ENCODE measurements at places on chromosomes 2 and 18.

DNA sequence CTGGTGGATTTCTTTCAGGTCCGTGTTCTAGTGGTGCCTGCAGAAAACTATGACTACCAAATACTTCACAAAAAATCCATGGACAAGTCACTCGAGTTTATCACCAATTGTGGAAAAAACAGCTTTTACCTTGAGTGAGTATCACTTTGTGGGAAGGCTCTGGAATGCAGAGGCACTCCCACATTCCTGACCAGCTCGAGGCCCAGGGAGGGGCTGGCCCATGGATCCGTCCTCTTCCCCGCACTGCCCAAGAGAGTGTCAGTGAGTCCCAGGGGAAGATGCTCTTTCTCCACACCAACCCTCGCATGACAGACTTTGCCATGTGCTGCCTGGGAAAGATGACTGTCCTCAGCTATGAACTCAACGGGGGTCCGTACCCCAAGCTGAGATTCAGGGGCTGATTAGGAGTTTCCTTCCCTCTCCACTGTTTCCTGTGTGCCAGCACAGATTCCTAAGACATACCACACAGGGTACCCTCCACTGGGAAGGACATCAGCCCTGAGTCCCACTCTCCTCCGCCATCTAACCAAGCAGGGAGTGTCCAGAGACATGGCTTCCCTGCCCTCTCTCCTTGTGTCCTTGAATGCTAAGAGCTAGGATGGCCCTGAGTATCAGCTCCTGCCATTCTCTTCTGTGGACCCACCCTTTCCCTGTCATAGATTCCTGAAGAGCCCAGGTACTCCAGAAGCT lies 155.9 kb downstream of the LAMA3 start:
- DNase-seq, result no peak

- DNase-seq, result no peak
Measured at GRCh38 chr18:34871435-34871834, 161.3 kb downstream of the DTNA start.

DNA sequence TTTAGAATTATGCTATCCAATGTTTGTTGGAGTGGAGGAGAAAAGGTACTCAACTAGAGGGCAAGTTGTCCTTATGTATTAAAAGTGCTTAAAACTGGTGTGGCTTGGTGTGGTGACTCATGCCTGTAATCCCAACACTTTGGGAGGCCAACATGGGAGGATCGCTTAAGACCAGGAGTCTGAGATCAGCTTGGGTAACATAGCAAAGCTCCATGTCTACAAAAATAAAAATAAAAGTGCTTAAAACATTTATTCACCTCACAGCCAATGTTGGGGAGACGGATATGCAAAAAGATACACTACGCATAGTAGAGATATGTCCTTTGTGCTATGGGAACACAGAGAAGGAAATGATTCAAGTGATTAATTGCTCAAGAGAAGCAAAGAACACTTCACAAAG lies 19.3 kb upstream of the TNFAIP6 start:
- no peak for DNase-seq

DNA sequence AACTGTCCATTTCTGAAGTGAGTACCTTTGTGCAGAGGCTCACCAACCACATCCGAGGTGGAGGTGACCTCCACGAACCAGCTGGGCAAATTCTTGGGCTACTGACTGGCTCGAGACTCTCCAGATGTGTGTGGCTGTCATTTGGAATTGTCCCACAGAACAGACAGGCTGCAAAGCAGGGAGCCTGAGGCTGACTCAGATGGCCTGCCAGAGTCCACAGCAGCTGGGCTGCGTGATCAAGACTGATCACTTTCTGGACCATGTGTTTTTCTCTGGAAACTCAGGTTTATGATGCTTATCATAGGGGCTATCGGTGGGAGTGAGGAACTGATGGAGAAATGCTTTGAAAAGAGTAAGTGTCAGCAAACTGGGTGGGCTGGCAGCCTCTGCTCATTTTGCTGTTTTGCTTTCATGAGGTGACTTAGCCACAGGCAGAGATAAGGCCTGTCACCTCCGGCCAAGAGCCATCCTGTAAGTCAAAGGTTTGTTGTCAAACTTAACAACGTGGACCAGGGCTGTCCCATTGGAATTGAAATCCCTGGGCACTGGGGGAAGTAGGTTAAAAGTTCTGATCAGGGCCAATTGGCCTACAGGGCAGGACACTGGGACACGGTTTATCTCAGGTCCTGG lies 120.4 kb downstream of the LIPG start:
- no peak for DNase-seq

DNA sequence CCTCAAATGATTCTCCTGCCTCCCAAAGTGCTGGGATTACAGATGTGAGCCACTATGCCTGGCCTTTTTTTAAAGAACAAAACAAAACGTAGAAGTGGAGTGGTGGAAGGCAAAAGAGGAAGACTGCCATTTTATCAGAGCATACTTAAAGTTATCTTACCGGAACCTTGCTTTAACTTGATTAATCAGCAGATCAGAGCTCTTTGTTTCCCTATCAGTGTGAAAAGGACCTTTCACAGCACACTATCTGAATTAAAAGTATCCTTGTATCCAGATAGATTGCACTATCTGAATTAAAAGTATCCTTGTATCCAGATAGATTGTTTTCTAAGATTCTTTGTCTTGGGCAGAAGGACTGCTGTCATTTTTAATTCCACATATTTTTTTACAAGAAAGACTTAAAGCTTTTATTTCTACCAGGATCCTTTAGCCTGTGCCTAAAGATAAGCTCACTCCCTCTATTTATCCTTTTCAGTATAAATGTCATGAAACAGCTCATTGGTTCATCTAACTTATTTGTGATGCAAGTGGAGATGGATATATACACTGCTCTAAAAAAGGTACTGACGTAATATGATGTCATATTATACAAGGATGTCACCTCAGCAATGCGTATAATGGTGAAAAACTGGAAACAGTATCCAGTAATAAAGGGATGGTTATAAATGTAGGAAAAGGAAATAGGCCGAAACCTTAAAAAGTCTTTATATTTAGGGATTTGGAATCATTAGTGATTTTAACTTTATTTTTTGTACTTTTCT lies 17.8 kb downstream of the GMCL1 start:
- DNase-seq, result no peak

DNA sequence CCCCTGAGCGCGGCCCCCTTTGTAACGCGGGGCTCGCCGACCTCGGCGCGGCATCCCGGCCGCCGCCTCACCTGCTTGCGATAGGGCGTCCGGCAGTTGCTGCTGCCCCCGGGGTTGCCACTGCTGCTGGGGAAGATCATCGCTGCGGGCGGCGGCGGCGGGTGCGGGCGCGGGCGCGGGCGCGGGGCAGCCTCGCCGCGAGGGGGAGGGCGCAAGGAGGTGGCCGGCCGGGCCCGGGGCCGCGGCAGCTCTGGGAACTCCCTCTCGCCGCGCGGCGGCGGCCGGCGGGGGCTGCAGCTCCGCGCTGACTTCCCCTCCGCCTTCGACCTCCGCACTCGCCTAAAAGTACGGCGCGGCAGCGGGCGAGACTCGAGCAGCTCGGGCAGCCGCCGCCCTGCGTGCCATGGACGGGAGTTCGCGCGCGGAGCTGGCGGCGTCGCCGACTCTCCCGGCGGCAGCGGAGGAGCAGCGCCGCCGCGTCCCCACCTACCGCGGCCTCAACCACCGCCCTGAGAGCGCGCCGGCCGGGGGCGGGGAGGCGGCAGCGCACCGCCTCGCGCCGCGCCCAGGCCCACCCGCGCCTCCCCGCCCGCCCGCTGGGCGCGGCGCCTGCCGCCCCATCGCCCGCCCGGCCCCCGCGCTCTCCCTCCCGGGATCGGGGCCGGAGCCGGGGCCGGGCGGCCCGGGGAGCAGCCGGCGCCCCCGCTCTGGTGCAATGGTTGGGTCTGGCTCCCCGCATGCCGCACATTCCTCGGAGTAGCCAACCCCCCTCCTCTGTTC lies 86.0 kb downstream of the RBMS1 start:
- DNase-seq, result peak; percentile 66

GRCh38 chr18:55003695-55004094 lies 44.4 kb upstream of the CCDC68 start:
- DNase-seq, result no peak

DNA sequence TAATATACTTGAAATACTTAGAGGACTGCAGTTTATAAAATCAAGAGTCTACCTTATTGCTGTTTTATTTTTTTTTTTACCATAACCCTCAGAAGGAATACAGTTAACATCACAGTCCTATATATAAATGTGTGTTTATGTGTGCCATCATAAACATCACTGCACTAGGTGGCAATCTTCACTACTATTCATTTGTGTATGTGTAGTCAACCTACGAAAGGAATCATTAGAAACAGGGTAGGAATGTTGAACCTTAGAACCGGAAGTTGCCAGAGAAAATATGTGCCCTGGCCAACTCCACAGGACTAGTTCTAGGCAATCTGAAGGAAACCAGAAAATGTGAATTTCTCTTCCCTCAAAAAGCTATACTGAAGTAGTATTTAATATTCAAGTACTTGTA lies 3.4 kb downstream of the GEN1 start:
- no peak for DNase-seq

DNA sequence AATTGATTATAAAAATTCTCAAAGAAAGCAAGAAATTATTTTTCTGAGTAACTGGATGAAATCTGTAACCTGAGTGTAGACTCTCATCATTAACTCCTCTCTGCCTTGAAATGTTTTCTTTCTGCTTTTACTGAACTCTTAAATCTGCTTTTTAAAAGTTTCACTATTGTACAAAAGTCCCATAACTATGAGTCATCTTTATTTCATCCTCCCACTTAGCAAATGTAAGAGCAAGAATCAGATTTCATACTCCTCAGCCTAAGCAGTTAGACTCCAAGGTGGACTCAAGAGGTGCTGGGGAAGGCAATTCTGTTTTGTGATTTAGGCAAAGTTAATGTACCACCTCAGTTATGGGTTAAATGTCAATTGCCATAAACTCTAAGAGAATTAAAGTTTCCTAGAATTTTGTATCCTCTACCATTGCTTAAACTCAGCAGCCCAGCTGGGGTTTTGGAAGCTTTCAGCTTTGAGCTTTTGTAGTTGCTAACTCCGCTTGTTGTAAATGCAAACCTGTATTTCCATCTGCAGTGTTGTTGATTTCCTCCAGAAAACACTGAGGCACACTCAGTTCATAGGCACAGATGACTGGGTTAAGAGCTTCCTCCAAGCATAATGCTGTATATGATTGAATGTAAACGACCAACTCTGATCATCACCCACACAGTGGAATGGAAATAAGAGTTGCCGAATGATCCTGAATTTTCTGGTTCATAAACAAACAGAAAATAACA lies 268.8 kb downstream of the ARHGAP15 start:
- no peak for DNase-seq

DNA sequence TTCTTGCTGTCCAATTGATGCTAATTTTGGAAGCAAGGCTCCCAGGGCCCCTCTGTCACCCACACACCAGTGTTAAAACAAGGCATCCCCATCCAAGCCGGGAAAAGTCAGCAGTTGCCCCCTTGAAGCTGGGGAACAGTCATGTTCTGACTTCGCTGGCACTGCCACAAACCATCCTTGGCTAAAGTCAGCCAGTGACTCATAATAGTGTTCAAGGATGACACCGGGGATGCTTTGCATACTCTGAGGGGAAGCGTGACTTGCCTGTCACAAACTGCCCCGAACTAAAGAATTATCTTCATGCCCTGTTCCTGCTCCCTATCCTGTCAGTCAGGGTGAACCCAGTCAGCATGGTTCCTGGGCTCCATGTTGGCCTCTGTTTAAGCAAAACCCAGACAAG lies 37.0 kb downstream of the TGFA start:
- DNase-seq, result no peak

- no peak for DNase-seq
Measured at GRCh38 chr2:204187229-204188083, 250.9 kb downstream of the ICOS start.

- no peak for DNase-seq
Measured at GRCh38 chr2:178863130-178863855, 56.1 kb upstream of the TTN start.

GRCh38 chr2:69095305-69095704 lies 82.3 kb downstream of the ANTXR1 start:
- DNase-seq, result no peak

- no peak for DNase-seq
Measured at GRCh38 chr2:234954551-234954992, 2.8 kb downstream of the SH3BP4 start.
